Activated CD4-positive, alpha-beta T cell treated with anti-CD3 and anti-CD28 coated beads, Interleukin-2, amount 10 ng/mL, durations not matched to agents 24 days and 14 days (primary cell): ENCODE measurements at places on chromosomes 2 and 18. TPM values are rescaled to one million over a fixed set of nuclear protein-coding genes. Genes with fewer than 3 reads are reported as not detected.

MYOM1 gene
- 0.75 and 1.3 TPM in 2 replicates for total RNA-seq

NYAP2 gene
- total RNA-seq = not detected in 2 replicates

DNA sequence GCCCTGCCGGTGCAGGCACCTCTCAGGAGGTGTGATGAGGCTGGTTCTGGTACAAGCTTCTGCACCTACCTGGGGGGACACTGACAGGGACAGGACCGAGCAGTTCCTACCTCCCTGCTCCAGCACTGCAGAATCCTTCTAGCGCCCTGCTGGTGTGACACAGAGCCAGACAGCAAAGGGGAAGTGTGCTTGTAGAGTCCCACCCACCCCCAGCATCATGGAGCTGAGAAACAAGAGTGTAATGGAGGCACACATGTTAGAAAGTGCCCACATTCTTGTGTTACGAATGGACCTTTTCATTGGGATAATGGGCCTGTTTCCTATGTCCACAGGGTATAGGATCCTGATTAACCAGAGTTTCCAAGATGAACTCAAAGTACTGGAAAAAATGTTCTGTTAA lies 38.3 kb downstream of the OXER1 start:
- no peak for DNase-seq

GRCh38 chr2:171347591-171348032 lies 86.2 kb downstream of the METTL8 start:
- DNase-seq = no peak

DNA sequence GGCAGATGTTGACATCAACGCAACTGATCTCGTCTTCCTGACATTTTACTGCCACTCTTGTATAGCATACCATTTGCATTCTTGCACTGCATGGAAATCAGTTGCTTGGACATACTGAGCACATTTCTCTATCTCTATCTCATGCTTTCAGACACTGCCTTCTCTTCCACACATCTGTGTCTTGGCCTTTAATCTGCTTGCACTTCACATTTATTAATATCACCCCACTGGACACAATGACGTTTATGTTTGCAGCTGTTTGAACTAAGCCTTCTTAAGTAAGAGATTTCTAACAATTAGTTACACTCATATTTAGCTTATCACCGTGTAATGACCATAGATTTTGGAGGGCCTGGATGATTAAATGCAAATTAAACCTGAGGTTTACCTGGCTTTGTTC lies 229.8 kb upstream of the CDH19 start:
- DNase-seq = no peak
